ENCODE measurements at places on chromosomes 7 and 10. TPM values are rescaled to one million over a fixed set of nuclear protein-coding genes. Genes with fewer than 3 reads are reported as not detected.
A peak's percentile ranks its signal among the peaks of the same experiment; 100 is the strongest.

Gene HOGA1
- total RNA-seq = 121 TPM

DNA sequence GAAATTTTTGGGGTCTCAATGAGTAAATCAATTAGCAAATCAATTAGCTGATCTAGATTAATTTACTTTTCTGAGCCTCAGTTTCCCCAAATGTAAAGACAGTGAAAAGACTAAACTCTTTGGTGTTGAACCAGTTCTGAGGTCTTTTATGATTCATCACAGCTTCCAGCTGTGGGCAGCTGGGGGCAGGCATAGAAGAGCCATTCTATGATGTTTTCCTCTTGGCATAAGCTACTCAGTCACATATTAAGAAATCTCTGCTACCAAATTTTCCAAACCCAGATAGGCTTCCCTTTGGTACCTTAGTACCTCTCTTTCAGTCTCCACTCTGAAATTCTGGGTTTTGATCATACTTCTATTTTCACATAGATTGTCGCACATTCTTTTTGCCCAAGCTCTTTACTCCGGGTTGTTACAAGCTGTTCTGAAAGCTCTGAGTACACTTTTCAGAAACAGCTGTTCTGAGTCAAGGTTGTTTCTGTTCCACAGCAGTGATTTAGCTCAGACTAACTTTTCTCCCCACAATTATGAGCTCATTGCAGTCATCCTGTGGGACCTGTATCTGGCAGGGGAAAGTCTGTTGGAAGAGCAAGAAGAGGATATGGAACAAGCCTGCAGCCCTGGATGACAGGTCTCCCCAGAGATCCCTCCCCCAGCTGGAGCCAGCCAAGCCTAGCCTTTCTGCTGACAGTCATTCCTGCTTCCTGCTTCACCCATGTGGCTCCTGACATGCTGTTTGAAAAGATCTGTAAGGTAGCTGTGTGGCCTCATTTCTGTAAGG is 599.6 kb upstream of the GHITM start:
- peak; percentile 28 for DNase-seq

Gene PRRT4
- not detected for total RNA-seq

- no peak for DNase-seq
These were observed 253.6 kb downstream of the STK31 start for GRCh38 chr7:23963461-23964165.

DNA sequence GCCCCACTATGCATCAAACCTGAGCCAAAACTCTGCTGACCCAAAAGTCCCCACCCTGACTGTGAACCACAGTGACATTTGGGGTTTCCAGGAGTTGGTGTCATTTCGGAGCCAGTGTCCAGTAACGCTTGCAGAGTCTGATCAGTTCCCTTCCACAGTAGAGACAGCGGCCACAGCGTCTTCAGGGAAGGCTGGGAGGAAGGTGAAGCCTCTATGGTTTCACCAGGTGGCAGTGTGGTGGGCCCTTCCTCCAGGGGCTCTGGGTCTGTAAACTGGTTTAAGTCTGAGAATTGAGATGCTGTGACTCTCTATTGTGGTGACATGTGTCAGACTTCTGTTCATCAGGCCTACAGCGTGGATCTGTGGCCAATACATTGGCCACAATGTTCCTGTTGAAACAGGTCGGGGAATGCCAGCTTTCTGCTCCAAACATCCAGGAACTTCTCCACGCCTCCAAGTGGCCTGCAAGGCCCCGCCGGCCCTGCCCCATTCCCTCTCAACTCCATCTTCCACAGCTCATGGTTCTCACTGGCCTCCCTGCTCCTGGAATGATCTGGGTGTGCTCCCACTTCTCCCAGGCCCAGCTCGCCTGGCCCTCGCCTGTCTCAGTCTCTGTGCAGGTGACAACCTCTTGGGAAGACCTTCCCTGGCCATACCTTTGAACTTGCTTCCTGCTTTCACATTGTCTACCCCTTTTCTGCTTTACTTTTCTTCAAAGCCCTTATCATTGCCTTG is 124.5 kb upstream of the FAM20C start:
- peak; percentile 74 for DNase-seq

Gene THSD7A
- total RNA-seq = 2.5 TPM

- DNase-seq = no peak
These were observed 72.7 kb downstream of the TMEM130 start for GRCh38 chr7:98797150-98797549.
